EL (cell line): ENCODE measurements at places on chromosomes 13 and 19.

- no peak for DNase-seq
Observed at GRCh38 chr19:7678971-7679751, 1.5 kb upstream of the TRAPPC5 start.

- DNase-seq = no peak
Observed at GRCh38 chr13:112244495-112245177, 131.5 kb upstream of the SPACA7 start.

- DNase-seq = no peak
Observed at GRCh38 chr19:20259615-20260014, 92.6 kb downstream of the ZNF486 start.

GRCh38 chr13:100517728-100518127 is 70.9 kb downstream of the GGACT start:
- DNase-seq = no peak

GRCh38 chr13:24180750-24181377 is 20.3 kb downstream of the SPATA13 start:
- peak; percentile 45 for DNase-seq

DNA sequence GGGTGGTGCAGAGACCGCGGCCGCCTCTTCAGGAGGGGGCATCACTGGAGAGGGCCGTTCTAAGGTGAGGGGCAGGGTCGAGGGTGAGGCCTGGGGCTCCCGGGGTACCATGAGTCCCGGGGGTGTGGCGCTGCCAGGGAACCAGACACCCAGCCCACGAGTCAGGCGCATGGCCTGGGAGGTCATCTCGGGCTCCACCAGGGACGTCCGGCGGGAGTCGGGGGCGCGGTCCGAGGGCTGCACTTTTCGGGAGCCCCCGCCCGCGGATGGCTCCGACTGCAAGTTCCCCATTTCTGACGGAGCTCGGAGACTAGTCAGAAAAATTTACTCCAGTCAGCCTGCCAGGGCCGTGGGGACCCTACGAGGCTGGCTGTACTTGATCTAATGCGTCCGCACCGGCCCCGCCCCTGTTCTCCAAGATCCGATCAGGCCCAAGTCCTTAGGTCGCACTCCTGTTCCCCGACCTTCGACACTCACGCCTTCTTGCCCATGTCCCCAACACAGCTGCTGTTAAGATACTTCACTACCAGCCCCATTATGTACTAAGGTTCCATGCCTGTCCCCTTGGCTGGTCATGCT is 774 bp downstream of the GGN start:
- no peak for DNase-seq

DNA sequence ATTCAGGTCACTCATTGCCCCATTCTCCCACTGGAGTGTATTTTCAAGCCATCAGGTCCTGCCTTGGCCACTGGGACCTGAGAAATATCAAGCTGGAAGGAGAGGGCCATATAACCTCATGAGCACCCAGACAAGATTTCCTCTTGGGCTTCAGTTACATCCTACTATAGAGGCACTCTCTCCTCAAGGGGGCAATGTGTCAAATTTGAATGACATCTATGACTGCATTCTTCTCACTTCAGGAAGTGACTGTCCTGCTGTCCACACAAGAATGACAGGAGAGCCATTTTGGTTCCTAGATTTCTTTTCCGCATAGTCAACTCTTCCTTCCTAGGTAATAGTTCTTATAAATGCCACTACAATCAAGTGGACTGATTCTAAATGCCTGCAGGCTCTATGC is 416.2 kb downstream of the DIAPH3 start:
- DNase-seq = no peak

- no peak for DNase-seq
Observed at GRCh38 chr19:31817971-31818797, 468.9 kb upstream of the TSHZ3 start.

DNA sequence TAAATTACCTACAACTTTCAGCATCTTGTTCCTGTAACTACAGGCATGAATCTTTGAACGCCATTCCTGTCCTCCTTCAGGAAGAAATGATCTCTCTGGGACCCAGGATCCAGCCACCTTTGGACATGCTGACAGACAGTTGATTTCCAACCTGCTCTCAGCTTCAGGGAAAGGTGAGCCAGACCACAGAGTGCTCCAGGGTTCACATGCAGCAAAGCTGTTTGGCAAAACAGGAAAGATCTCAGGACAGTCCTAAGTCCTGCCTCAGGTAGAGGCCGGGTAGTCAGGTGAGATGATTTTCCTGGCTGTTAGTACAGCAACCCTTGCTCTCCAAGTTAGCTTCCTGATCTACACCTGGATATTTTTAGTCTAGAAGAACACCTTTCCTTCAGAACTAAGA is 9.1 kb downstream of the SLC15A1 start:
- no peak for DNase-seq

GRCh38 chr19:46413262-46414031 is at the start of gene CCDC8:
CCDC8 (minus strand) TSS chr19:46413564; CDS start chr19:46412810, 754 bp downstream.
- DNase-seq = peak; percentile 93

DNA sequence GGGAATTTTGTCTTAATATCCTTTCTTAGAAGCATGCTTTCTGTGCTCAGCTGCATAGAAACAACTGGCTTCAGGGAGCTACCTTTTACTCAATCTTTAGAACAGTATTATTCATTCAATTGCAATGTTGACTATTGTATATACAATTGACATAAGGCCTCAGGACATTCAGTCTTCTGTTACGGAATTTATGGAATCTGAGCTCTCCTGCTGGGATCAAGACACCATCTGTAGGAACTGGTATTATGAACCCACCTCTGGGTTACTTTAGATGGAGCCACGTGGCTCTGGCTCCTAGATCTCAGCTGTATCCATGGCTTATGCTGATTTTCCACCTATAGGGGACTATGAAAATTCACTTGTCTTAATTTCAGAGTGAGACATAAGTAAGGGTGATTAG is 716.2 kb upstream of the GPC6 start:
- DNase-seq = peak; percentile 0

DNA sequence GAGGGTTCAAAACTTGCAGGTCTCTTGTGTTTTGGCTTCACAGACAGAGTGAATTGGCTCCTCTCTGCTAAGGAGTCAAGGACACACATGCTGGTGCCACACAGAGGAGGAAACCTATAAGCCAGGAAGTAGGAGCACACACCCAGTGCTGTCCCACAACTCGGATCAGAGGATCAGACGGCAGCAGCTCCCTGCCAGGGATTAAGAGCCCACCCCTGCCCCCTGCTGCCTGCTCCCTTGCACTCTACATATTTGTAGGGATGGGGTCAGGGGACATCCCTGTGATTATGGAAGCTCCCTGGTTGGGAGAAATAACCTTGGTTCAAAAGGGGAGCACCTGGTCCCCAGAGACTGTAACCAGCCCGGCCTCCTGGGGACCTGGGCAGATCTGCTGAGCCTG is 77.5 kb upstream of the CLDN10 start:
- no peak for DNase-seq

DNA sequence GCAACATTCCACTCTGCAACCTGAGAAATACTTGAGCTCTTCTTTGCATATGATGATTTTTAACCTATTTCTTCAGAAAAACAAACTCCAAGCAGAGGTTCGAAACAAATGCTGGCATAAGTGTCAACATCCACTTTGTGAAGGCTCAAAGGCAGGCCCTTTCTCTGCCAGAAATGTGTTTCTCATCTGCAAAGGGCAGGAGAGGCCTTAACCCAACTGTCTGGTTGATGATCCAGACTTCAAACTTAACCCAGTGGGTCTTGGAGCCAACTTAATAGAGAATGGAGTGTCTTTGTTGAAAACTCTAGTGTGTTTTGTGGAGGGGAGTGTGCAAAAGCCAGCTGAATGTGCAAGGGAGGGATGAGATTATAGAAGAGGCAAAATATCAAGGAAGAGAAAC is 28.3 kb upstream of the ZNF507 start:
- no peak for DNase-seq

GRCh38 chr19:6576869-6577475 is 14.0 kb downstream of the CD70 start:
- DNase-seq = no peak

GRCh38 chr13:71773531-71773930 is 93.5 kb downstream of the DACH1 start:
- DNase-seq = no peak

- no peak for DNase-seq
Observed at GRCh38 chr19:33498391-33499000, 23.1 kb downstream of the PEPD start.

GRCh38 chr19:33503030-33503429 is 18.6 kb downstream of the PEPD start:
- DNase-seq = no peak

DNA sequence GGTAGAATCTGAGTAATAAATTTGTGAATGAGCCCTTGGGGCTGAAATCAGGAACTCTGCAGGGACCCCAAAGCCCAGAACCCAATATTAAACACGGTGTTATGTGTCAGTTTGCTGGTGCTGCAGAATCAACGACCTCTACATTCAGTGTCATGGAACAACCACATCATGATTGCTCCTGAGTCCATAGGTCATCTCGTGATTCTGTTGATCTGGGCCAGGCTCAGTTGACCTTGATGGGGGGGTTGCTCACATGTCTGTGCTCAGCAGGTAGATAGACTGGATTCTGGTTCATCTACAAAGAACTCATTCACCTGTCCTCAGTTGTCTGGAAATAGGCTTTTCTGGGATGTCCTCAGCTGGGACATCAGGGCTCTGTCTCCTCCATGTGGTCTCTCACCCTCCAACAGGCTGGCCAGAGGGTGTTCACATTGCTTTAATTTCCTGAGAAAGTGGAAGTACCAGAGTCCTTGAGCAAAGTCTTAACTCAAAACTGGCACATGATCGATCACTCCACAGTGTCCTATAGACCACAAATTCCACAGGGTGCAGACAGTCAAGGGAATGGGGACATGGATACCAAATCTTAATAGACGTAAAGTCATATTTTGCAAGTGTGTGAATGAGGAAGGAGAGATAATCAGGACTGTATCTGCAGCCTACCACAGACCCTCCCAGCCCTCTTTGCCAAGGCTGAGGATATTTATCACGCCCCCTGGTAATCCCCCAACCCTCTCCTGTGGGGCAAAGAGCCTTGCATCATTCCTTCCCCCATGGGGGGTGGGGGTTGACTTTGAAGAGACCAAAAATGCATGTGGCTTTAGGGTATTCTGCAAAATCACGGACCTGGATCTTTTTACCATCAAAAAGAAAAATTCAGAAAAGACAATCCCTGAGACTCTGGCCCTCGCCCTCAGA is 39.3 kb upstream of the IGFL1 start:
- DNase-seq = no peak

DNA sequence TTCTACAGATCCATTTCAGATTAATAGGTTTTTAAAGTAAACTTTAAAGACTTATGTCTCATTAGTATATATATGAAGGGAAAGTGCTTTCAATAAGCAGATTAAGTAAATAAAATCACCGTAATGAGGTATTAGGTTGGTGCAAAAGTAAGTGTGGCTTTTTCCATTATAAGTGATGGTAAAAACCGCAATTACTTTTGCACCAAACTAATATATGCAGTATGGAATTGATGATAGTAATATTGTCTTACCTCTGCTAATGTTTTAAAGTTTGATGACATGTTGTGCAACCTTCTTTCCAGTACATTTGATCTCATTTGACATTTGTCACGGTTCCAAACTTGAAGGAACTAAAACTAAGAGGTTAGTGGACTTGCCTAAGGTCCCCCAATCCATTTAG is 1819.3 kb downstream of the PCDH9 start:
- no peak for DNase-seq

GRCh38 chr13:99063952-99064351 is 86.1 kb upstream of the DOCK9 start:
- peak; percentile 46 for DNase-seq

DNA sequence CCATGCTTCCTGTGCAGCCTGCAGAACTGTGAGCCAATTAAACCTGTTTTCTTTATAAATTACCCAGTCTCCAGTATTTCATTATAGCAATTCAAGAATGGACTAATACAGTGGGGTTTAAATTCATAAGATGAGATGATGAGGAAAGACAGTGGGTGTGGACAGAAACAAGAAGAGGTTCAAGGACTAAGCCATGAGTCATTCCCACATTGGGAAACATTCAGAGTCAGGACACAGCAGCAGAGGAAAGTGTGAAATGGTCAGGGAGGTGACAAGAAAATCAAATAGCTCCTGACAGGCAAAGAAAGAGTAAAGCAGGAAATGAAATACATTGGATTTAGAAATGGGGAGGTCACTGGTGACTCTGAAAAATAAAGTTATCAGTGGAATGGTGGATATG is 9.1 kb downstream of the ZNF841 start:
- peak; percentile 15 for DNase-seq

GRCh38 chr13:76912476-76912875 is 26.3 kb upstream of the KCTD12 start:
- no peak for DNase-seq

GRCh38 chr13:72537782-72538181 is 189.6 kb downstream of the MZT1 start:
- DNase-seq = no peak

DNA sequence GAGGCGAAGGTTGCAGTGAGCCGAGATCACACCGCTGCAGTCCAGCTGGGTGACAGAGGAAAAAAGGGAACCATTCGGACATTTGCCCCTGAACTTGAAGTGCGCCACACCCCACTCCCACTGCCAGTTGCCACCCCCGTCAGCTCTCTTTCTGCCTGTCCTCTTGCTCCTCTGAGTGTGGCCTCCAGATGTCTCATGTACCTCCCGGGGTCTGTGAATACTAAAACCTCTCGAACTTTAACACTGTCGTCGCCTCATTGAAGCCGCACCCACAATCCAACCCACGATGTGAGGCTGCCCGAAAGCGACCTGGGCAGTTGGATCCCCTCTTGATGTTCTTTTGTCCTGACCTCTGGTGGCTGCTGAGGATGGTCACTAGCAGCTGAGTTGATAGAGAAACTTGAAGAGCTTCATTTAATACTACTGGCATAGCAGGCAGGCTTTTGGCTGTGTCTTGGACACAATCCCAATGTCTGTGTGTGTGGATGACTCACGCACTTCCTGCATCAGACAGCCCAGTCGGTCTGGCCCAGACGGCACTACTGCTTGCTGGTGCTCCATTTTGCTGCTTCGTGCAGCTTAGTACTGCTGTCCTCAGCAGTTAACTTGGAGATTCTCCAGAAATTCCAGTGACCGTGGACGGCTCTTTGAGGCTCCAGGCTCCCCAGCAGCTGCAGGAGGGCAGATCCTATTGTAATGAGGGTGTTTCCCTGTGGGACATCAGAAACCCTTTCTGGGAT is 4.2 kb downstream of the FPR3 start:
- DNase-seq = peak; percentile 98

- no peak for DNase-seq
Observed at GRCh38 chr13:89862691-89863036, 1484.8 kb upstream of the MIR17HG start.
